Esophagus squamous epithelium (tissue), 5 donors: ENCODE measurements at places on chromosomes 12 and 14.

GRCh38 chr12:92556637-92557421, 146.0 kb upstream of the PLEKHG7 start:
- DNase-seq: no peak

GRCh38 chr14:96203635-96204034, 1.0 kb upstream of the BDKRB2 start:
- DNase-seq: no peak

DNA sequence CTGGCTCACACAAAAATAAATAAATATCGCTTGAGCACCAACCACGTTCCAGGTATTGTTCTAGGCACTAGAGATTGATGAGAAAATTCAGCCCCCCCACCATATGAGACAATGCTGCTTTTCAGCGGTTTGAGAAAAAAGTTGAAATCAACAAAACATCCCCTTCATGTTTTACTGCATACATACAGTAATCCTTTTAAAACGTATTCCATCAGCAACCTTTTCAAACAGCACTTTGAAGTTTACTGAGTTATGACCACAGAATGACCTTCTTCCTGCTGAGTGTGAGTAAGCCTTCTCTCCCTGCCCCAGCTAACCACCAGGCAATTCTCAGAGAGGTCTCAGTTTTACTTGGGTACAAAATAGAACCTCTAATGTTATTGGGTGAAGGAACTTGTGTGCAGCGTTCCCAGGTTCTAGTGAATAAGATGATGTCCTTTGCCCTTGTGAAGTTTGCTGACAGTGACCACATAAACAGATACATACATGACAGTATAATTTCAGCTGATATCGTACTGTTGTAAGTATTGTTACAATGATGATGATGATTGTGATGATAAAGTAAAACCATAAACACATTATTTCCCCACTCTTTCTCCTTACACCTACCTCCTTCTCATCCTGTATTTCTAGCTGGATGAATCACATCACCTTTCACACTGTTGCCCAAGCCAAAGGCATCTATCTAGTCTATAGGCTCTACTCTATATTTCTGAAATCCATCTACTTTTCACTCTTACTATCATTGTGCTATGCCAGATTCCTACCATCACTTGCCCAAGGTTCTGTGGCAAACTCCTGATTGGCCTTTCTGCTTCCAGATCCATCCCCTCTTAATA, 124.4 kb upstream of the KRR1 start:
- no peak for DNase-seq

- DNase-seq: no peak
Measured at GRCh38 chr14:71748196-71748595, 184.0 kb upstream of the RGS6 start.

GRCh38 chr14:69268223-69268622, 8.3 kb downstream of the GALNT16 start:
- DNase-seq: no peak

DNA sequence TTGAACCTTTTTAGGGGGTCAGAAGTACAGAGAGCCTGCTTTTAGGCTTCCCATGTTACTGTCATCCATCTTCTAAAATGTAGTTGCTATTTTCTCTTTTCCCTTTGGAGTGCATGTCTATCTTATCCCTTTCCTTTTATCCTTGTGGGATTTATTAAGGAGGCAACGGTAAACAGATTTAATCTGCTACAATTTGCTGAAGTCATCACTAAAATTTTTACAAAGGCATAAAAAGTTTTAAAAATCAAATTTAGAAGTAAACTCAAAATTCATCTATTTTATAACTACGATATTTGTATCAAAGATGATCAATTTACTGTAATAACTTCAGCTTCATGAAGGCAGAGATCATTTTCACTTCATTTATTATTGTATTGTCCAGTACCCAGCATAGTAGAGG, 118.7 kb downstream of the RPS6KA5 start:
- DNase-seq: no peak

DNA sequence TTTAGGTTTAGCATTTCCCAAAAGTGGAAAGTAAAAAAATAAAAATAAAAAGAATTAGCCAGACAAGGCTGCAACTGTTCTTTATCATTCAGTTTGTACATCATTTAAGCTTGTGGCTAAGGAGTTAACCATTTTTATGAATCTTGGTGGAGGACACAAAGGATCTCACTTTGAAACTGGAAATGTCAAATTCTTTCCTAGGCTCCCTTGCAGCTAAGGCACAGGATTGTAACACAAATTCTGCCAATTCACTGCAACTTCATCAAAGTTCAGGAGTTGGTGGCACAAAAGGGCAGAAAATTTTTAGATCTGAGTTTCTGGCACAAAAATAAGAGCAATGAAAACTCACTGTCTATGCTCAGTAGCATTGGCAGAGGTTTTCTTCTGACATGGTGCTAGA, 211.2 kb upstream of the SYT10 start:
- no peak for DNase-seq

- no peak for DNase-seq
Measured at GRCh38 chr12:26833743-26834490, 923 bp upstream of the ITPR2 start.

DNA sequence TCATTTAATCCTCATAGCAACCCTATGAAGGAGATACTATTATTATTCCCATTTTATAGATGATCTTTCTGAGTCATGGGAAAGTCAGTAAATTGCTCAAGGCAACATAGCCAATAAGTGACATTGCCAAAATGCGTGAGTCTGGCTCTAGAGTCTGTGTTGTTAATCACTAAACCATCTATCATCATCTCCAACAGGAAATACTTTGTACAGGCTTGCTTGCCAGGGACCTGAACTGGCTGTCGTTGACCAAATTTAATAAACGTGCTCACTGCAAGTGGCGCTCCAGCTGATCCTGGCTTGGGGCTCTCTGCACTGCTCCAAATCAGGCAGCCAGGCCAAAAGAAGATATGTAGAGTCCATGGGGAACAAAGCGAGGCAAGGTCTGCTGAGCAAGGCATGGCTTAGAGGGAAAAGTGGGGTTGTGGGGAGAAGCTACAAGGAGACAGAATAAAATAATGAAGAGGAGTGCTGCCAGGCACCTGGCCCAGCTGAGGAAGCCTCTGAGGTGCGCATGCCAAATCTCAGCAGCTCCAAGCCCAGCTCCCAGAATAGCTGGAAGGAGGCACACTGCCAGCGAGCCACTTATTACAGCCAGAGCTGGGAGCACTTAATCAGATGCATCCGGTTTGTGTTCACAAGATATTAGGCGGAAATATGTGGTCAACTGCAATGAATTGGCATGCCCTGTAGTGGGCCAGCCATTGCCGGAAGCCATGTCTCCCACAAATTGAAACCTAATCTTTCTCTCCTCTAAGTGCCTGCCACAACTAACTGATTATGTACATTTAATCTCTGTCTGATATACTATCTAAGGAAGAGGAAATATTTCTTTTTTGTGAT, 43.3 kb upstream of the PTPRO start:
- DNase-seq: no peak

GRCh38 chr12:132116709-132117557, 27.2 kb downstream of the DDX51 start:
- DNase-seq: no peak

GRCh38 chr14:79118291-79118690, 948.1 kb downstream of the NRXN3 start:
- no peak for DNase-seq

DNA sequence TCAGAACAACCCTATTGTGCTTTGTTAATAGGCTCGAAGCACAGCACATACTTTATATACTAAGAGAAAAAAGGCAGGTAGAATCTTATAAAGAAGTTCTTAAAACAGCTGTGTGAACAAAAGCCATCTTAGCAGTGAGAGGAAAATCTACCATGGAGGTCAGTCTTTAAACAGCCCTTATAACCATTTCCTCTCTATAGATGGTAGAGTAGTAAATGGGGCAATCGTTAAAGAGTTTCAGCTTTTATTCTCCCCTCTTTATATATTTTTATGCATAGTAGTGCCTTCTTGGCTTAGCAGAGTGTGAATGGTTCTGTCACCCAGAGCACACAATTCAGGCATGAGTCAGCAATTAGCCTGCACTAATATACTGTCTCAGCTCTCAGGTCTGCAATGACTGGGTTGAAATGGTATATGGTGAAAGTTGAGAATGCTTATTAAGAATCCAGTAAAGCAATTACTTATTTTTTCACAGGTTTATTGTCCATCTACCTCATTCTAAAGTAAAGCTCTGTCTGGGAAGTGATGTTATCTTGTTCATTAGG, 305.0 kb downstream of the NELL2 start:
- DNase-seq: no peak

GRCh38 chr12:70982991-70983390, 62.5 kb upstream of the PTPRR start:
- no peak for DNase-seq

DNA sequence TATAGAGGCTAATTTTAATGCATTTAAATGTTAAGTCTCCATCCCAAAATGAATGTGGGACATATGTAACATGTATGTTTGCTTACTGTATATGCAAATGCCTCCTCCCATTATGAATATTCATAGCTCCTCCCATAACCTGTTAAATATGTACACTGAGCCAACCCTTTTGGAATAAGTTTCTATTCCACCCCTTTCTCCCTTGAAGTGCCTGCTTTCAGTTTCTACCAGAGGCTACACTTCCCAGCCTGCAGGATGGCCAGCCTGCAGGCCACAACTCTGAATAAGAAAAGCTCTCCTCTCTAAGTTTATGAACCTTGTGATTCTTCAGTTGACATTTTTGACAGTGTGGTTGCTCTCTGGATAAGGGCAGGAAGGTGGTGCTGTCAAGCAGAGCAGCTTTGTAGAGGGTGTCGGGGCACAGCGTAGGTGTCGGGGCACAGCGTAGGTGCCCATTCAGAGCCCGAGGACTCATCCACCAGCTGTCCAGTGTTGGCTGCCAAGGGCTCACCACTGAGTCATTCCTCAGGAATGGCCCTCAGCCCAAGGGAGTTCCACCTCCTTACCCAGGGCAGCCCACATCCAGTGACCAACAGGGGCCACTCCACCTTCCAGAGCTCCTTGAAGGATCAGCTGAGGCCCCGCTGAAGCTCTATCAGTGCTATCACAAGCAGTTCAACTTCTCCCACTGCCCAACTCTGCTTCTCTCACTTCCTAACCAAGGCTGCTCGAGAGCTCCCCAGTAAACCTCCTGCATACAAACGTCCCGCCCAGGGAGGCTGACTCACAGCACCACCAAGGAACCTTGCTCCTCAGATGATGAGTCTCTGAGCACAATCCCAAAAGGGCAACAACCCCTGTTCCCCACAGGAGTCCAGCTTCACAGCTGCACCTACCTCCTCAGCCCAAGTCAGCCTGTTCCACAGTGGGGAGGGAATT, 31.4 kb downstream of the VWF start:
- no peak for DNase-seq

DNA sequence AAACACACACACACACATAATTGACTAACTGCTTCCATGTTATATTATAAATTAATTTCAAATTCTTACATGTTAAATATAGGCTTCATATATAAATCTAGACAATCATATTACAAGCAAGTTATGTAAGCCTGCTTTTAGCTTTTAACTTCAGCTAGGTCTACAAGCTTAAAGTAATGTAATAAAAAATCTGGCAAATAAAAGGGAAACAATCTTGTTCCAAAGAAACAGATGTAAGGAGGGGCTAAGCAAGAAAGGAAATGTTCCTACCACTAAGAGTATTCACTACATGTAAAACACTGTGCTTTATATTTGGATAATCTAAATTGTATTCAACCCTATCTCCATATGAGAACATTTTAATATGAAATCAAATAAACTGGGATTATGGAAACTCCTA, 110.4 kb downstream of the SLC6A15 start:
- no peak for DNase-seq

DNA sequence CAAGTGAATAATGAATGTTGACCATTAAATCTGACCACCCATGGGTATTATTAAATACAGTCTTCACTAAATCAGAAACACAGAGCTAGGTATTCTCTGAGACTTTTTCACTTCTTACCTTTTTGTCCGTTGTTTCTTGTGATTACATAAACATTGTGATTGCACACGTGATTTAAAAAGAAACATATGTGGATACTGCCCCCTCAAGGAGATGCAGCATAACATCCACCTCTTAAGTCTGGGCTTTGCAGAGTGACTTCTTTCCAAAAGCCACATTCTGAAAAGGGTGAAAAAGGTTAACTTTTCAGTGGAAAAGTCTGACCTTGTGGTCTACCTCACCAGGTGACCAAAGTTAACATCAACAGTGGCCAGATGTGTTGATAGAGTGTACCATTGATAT, 185.5 kb upstream of the FAR2 start:
- DNase-seq: no peak

DNA sequence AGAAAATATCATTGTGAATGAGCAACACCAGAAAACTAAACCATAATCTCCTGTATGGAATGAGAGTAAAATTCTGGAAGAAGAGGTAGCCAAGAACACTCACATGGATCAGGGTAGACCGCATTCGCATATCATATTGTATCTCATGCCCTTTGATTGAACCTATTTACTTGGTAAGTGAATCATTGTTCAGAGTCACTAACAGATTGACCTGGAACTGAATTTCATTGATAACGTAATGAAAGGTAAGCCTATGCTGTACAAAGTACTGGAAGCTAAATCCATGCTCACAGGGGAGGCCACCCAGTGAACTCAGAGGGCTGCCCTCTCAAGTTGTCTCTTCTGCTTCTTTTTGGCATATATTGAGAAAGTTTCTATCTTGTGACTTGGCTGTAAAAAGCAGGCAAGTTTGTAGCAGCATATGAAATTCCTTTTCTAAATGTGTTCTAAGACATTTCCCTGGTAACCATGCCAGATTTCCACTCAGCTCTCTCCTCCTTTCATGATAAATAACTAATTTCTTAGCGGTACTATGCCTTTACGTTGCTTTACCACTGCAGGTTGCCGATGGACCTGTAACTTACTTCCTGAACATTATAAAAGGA, 91.4 kb downstream of the PLCZ1 start:
- DNase-seq: no peak

GRCh38 chr12:110230655-110231054, 50.4 kb upstream of the ATP2A2 start:
- DNase-seq: no peak

DNA sequence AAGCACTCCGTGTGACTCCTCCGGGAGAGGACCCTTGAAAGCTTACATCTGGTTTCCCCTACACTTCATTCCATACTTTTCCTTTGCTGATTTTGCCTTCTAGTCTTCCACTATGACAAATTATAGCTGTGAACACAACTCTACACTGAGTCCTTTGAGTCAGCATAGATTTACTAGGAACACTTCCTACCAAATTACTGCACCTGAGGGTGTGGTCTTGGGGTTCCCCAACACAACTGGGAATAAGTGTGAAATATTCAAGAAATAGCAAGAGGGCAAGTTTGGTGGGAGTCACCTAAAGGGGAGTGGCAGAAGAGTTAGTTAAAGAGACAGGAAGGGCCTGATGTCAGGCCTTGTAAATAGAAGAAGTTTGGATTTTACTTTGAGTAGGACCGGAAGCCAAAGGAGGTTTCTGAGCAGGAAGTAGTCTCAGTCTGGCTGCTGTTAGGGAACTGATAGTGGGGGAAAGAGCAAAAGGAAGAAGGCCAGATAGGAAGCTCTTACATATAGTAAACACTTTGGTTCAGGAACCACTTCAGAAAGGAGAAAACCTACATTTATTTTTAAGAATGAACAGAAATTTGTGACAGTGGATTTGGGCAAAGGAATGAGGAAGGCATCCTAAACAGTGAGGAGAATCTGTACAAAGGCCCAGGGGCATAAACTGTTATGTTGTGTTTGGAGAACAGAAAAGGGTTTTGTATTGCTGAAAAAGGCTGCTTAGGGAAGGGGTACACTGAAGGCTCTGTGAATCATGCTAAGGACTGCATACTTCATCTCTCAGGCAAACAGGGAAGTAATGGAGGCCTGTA, 14.2 kb downstream of the SEL1L start:
- no peak for DNase-seq

GRCh38 chr12:59580050-59580449, 15.8 kb upstream of the SLC16A7 start:
- DNase-seq: no peak

- DNase-seq: no peak
Measured at GRCh38 chr12:3454780-3455179, 36.2 kb upstream of the PRMT8 start.

GRCh38 chr12:92132288-92132687, 13.4 kb downstream of the BTG1 start:
- DNase-seq: no peak
